Hematopoietic multipotent progenitor cell treated with erythropoietin and hydrocortisone succinate and interleukin-3 and kit ligand, for 8 days (in vitro differentiated cells): ENCODE measurements at places on chromosomes 11 and 22.
A peak's percentile ranks its signal among the peaks of the same experiment; 100 is the strongest.

- peak; percentile 80 for DNase-seq
These were observed 13.9 kb downstream of the KCNE3 start for GRCh38 chr11:74453373-74453975.

DNA sequence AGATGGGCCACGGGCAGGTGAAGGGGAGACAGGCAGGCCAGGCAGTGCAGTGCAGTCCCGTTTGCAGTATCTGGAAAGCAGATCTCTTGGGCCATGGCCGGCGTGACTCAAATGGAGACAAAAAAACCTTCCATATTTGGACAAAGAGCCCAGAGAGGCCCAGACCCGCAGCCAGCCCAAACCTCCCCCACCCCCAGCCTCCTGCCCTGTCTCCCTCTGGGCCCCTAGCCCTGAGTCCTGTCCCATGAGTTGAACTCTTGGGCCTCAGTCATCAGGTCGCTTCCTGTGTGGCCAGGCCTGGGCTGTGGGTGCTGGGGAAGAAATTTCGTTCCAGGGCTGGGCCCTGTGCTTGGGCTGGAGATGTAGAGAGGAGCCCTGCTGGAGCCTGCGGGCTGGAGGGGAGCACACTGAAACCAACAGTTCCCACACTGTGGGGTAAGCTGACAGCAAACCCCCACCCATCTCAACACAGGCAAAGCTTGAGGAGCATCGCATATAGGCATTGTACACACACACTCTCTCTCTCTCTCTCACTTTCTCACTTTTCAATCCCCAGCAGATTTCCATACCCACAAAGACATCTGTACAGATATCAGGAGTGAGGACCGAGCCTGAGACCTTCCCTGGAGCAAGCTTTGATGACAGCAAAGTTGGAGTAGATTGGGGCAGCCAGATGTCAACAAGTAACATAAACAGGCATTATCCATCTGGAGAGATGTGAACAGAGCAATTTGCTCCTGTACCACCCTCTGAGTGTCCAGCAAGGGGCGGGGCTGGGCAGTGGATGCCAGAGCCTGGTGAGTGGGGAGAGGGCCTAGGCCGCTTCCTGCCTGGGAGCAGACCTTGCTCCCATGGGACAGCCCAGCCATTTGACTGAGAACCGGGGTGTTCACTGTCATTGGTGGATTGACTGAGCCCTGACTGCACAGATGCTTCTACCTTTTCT is 17.2 kb downstream of the ARHGEF17 start:
- DNase-seq: no peak

DNA sequence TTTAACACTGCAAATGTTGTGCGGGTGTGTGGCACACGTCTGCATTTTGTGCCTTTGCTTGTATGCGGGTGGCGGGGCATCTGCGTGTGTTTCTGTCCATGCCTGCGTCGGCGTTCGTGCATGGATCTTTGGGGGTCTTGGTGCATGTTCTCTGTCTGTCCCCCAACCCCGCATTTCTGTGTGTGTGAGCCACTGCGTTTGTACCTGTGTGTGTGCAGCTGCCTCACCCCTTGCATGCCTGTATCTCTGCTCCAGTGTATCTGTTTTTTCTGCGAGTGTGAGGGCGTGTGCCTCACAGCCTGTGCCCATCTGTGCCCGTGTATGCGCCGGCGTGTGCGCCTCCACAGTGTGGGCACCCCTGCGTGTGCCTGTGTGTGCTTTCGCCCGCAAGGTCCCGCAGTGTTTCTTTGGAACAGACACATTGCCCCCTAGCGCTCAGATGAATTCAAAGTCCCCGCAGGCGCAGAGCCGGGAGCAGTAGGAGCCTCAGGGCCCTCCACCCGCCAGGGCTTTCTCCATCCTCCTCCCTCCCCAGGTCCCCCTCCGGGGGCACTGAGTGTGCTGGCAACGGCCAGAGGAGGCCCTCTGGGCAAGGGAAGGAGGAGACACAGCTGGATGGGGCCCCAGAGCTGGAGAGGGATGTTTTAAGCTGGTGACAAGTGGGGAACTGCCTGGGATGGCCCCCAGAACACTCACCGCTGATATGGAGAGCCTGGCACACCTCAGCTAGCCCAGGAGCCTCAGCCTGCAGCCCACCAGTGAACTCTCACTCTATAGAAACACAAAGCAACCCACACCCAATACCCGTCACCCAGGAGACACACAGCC is 3.1 kb upstream of the MN1 start:
- DNase-seq: peak; percentile 69

- DNase-seq: no peak
These were observed 22.4 kb downstream of the MMP10 start for GRCh38 chr11:102757823-102758549.

DNA sequence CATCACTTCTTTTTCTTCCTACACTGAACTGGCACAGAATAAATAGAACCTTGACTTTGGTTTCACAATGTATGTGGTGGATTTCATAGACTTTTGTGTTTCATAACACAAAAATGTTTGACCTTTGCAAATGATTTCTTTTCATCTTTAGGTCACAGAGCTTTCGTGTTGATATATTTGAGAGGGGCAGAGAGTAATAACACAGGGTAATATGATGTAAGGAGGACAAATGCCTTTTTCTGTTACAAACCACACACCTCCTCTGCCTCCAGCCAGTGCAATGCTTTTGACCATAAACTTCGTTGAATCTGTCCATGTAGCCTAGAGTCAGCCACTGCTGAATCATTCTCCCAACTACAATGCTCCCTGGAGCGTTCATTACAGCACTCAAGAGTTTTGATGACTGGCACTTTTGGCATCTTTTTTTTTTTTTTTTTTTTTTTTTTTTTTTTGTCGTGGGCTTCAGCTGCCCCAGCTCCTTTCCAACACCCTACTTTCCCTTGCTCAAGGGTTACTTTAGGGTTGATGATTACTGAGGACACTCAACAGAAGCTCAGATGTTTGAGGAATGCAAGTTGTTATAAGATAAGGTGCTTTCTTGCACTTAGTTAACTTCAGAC is 11.4 kb upstream of the CAT start:
- peak; percentile 63 for DNase-seq

DNA sequence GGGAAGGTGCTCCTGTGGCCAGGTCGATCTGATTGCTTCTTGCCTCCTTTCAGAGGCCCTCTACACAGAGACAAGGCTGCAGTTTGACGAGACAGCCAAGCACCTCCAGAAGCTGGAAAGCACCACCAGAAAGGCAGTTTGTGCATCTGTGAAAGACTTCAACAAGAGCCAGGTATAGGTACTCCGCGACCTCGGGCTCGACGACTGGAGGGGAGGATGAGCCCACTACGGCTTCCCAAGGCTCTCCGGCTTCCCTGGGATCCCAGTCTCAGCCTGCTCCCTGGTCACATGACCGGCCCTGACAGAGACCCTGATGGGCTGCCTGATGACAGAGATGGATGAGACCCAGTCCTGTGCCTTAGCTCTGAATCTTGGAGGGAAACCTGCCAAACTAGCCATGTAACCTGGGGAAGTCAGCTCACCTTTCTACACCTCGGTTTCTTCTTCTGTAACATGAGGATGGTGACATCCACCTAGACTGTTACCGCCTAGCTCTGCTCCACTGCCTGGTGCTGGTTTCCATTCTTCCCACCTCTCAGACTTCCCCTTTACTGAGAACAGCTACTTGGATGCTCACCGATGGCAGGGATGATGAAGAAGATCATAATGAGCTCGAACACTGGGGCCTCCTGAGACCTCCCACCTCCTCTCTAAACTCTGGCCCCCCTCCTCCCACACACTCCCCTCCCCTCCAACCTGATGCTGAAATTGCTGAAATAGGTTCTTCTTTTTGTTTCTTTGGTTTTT is 8.9 kb downstream of the RIBC2 start:
- no peak for DNase-seq
